Stimulated activated CD8-positive, alpha-beta memory T cell treated with anti-CD3 and anti-CD28 coated beads, Interleukin-7, amount 100 ng/mL, for 24 hours (primary cell): ENCODE measurements at places on chromosomes 2 and 18.

DNA sequence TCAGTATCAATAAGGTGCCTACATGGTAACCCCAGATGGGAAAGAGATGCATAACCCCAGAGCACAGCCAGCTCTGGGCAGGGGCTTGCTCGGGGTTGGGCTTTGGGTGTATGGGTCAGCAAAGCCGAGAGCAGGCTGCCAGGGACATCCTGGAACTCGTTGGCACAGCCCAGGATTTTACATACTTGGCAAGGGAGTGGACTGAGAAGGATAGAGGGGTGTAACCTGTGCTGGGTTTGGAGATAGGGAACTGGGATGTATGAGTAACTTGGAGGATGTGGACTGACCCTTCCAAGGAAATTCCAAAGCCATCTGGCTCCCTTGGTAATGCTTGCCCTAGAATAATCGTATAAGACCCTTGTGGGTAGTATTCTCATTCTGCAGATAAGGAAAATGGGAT, 44.2 kb downstream of the GPR39 start:
- DNase-seq, result no peak

DNA sequence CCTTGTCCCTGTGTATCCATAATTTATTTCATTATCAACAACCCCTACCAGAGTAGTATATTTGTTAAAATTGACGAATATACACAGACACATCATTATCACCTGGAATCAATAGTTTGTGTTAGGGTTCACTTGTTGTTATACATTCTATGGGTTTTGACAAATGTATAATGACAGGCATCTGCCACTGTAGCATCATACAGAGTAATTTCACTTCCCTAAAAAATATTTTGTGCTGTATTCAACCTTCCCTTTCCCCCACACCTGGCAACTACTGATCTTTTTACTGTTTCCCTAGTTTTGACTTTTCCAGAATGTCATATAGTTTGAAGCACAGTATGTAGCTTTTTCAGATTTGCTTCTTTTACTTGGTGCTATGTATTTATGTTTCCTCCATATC, 132.0 kb downstream of the ZNF804A start:
- DNase-seq, result no peak

GRCh38 chr2:111923276-111923804, 24.9 kb downstream of the MERTK start:
- no peak for DNase-seq

GRCh38 chr18:26470011-26470637, 78.2 kb downstream of the KCTD1 start:
- no peak for DNase-seq

GRCh38 chr2:175241691-175242090, 60.2 kb upstream of the ATP5MC3 start:
- no peak for DNase-seq

GRCh38 chr18:4549164-4549872, 94.2 kb upstream of the DLGAP1 start:
- no peak for DNase-seq

- no peak for DNase-seq
Measured at GRCh38 chr2:54836477-54836876, 113.0 kb downstream of the EML6 start.

DNA sequence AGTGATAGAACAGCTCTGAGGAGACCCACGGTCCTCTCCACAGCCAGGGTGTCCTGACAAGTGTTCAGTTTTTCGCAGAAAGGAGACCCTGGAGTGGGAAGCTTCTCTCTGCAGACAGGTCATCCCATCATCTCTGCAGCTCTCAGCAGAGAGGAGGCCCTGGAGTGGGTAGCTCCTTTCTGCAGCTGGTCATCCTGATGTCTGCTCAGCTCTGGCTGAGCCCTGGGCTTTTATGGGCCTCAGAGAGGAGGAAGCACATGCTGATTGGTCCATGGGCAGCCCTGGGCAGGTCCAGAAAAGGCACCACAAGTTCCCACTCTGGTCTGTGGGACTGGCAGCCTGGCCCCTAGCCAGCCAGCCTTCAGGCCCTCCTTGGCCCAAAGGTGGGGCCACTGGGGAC, 72.3 kb upstream of the ST3GAL5 start:
- no peak for DNase-seq

DNA sequence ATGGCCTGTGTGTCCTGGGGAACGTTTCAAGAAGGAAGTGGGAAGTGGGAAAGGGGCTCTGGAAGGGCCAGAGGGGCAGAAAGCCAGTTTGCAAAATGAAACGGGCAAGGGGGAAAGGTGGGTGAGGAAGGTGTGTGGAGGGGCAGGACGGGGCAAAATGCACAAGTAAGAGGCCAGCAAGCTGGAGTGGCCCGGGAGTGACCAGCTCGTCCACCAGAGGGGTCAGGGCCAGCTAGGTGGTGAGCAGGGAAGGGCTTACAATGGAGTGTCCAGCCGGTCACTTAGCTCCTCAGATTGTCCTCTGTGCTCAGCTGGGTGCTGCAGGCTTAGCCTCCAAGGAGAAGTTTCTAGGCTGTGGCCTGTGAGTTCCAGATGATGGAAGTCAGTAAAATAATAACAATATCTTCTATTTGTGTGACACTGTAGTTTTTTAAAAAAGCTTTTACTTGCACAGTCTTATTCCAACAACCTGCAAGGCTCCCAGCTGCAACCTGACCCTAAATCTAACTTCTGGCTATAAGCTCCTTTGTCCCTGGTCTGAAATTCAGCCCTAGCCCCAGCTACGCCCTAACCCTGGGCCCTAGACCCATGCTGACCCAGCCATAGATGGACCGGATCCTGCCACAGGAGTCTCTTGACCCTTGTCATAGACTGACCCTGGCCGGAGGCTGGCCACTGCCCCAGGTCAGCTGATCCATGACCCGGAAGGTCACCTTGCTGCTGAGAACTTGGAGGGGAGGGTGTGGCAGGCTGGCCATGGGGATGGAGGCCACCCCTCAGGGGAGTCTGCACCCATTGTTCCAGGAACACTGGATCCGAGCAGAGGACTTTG, 29.2 kb downstream of the MYO7B start:
- no peak for DNase-seq

GRCh38 chr2:231332388-231332787, 63.1 kb upstream of the B3GNT7 start:
- no peak for DNase-seq

DNA sequence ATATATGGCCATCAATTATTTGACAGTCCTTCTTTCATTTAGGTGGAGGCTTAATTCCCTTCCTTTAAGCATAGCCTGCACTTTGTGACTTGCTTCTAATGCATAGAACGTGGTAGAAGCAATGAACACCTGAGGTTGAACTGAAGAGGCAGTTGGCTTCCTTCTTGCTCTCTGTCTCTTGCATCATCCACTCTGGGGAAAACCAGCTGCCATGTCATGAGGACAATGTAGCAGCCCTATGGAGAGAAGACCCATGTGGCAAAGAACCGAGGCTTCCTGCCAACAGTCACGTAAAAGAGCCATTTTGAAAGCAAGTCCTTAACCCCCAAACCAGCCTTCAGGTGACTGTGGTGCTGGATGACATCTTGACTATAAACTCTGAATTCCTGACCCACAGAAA, 46.8 kb downstream of the ATOH8 start:
- no peak for DNase-seq

GRCh38 chr18:79410731-79411613, 15.2 kb downstream of the NFATC1 start:
- DNase-seq, result no peak

GRCh38 chr2:123894167-123894566, 130.9 kb upstream of the CNTNAP5 start:
- no peak for DNase-seq

DNA sequence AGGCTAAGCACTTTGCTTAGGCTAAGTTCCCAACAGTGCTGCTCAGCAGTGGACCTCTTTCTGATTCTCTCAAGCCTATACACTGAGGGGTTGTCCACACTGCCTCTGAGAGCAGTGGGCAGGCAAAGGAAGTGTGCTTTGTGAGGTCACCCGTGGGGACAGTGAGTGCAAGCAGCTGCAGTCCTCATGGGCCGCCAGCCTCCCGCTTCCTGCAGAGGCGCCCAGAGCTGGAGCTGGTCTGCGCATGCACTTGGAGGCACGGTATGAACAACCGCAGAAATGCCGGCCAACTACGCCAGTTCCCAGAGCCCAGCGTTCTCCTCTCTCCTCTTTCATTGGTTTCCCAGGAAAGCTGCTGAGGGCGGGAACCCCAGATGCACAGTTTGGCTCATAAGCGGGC, 149.5 kb upstream of the DLX2 start:
- no peak for DNase-seq

- DNase-seq, result no peak
Measured at GRCh38 chr2:32947484-32948143, 861 bp downstream of the LTBP1 start.

DNA sequence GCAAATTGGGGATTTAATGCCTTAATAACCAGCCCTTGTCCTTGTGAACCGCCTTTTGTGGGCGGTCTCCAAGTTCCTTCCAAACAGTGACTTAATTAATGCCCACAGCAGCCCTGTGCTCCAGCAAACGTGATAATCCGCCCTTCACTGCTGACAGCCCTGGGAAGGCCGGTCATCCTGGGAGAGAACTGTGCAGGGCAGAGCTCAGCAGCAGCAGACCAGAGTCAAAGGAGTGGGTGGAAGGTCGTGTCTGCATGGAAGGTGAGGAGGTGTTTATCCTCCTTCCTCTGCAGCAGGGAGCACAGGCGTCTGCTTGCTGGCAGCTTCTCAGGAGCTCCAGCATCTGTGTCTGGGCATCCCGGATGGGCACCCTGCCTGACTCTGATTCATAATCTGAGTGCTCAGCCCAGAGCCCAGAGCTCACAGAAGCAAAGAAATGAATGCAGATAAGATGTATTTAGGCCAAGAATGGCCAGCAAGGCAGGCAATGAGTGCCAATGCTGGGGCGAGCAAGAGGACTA, 270.0 kb upstream of the PXDN start:
- no peak for DNase-seq

GRCh38 chr2:152459091-152459490, 124.1 kb downstream of the FMNL2 start:
- DNase-seq, result no peak

- no peak for DNase-seq
Measured at GRCh38 chr2:10911291-10912075, at the start of gene KCNF1. Gene KCNF1 (plus strand): TSS chr2:10911934. CDS start chr2:10912427, 493 bp downstream.

DNA sequence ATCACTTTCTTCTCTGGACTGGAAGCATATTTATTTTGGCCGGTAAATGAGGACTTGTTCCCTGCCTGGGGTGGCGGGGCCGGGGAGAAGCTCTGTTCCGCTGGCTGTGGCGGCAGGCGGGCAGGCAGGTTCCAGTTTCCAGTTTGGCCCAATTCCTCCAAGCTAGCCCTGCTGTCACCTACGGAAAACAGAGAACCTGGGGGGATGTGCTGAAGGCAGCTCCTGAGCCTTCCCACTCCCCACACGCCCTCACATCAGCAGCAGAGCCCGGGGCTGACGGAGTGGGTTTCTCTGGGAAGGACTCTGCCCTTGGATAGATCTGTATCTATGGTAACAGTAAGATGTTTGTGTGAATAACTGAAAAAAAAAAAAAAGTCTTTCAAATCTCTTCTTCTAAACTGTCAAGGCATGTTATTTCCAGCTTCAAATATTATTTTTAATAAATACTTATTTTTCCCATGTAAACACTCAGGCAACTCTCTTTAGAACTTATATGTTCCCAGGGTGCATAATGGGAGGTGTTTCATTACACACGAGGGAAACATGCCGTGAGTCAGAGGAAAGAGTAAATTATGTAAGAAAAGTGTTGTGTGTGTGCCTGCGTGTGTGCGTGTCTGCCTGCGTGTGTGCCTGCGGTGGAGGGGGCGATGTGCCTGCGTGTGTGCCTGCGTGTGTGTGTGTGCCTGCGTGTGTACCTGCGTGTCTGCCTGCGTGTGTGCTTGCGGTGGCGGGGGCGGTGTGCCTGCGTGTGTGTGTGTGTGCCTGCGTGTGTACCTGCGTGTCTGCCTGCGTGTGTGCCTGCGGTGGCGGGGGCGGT, 116.1 kb upstream of the ZNF516 start:
- DNase-seq, result no peak

- no peak for DNase-seq
Measured at GRCh38 chr2:101442667-101443061, 32.2 kb downstream of the RFX8 start.

DNA sequence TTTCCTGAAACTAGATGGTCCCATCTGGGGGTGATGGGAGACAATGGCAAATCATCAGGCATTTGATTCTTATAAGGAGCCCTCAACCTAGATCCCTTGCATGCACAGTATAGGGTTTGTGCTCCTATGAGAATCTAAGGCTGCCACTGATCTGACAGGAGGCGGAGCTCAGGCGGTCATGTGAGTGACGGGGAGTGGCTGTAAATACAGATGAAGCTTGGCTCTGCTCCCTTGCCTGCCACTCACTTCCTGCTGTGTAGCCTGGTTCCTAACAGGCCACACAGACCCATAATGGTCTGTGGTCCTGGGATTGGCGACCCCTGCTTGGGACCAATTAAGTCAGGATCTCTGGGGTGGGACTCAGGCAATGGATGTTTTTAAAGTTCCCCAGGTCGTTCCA, 293.4 kb downstream of the ZNF521 start:
- no peak for DNase-seq

GRCh38 chr2:239943991-239944631, 81.0 kb downstream of the NDUFA10 start:
- DNase-seq, result no peak

- no peak for DNase-seq
Measured at GRCh38 chr18:78255013-78255412, 724.6 kb upstream of the SALL3 start.

- no peak for DNase-seq
Measured at GRCh38 chr2:20469595-20469994, 22.7 kb downstream of the RHOB start.

GRCh38 chr2:210459880-210460279, 16.7 kb downstream of the LANCL1 start:
- no peak for DNase-seq

- DNase-seq, result peak; percentile 3
Measured at GRCh38 chr18:35616664-35617423, 35.3 kb downstream of the GALNT1 start.

DNA sequence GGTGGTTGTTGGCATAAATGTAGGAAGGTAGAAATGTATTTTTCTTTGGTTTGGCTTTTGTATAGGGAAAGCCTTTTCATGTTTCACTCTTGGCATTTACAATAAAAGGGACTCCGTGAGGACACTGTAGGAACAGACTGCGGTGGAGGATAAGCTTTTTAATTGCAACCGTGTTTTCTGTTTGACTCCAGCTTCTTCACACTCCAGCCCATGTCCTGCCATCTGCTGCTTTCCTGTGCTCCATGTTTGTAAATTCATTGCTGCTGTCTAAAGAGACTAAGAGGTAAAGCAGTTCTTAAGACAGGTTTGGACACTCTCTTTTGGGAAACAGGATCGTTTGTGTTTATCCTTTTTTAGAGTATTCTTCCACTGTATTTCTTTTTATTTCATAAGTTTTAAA, 33.3 kb downstream of the WDR75 start:
- no peak for DNase-seq

DNA sequence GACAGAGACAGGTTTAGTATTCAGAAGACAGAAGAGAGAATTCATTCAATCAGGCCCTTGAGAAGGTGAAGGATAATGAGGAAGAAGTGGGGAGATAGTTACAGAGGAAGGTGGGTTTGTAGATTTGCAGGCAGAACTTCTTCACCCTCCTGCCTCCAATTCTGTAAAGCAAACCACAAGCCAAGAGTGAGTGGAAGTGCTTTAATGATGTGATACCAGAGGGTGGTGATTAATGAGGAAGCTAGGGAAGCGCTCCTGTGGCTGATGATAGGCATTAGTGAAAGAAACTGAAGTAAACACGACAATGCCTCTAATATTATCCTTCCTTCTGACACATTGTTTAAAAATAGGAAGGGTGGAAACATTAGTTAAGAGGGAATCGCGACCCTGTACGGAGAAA, 78.2 kb downstream of the CAPN13 start:
- DNase-seq, result no peak
